NCI-H2081 (cell line): ENCODE measurements at places on chromosomes 11 and 22.
A peak's percentile ranks its signal among the peaks of the same experiment; 100 is the strongest.

DNA sequence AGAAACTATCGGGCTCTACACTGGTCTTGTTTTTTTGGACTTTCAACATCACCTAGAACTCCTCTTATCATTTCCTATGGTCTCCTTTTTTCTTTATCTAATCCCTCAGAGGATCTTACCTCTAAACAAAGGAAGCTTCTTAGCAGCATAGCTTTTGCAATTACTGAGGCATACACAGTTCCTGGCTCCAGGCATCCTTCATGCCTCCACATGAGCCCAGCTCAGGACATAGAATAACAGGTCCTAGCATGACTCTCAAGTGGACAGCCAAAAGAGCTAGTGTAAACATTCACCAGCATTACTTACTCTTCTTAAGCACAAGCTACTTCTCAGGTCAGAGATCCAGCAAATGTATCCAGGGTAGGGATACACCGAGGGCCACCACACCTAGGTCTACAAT, 17.1 kb downstream of the CFAP300 start:
- no peak for DNase-seq

DNA sequence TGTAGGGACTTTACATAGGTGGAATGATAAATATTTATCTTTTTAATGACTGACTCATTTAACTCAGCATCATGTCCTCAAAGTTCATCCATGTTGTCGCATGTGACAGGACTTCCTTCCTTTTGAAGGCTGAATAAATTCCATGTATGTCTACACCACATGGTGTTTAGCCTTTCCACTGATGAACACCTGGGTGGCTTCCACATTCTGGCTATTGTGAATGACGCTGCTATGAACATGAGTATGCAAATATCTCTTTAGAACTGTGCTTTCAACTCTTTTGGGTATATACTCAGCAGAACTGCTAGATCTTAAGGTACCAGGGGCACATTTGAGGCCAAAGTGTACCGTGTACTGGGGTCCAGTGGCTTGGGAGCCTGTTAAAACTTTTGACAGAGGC, 24.1 kb downstream of the LARGE1 start:
- no peak for DNase-seq

GRCh38 chr11:27722117-27722952, 22.1 kb upstream of the BDNF start:
- peak; percentile 27 for DNase-seq

- no peak for DNase-seq
Measured at GRCh38 chr11:29135504-29135903, 881.3 kb downstream of the KCNA4 start.
